ENCODE measurements at places on chromosomes 1 and 21.

- DNase-seq, result peak; percentile 36
These were observed 35.6 kb upstream of the ADGRL4 start for GRCh38 chr1:79042117-79042516.

- DNase-seq, result no peak
These were observed 29.9 kb downstream of the VASH2 start for GRCh38 chr1:212980123-212980785.

DNA sequence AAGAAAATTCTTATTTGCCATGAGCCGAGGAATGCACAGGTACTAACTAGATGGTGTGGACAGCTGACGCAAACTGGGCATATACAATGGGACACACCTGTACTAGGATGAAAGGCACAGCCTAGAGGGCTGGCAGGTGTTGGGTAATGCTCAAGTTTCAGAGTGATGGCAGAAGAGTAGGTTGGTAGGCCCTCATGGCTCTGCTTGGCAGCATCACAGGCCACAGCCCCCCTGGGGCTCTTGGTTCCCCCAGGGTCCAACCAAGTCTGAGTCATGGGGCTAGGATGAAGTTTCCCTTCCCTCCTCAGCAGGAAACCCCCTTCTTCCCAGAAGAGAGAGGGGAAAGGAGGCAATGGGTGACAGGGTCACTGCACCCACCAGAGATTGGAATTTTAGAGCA lies 35.2 kb downstream of the SPEN start:
- no peak for DNase-seq

GRCh38 chr1:50091068-50091467 lies 17.7 kb upstream of the ELAVL4 start:
- no peak for DNase-seq

- DNase-seq, result no peak
These were observed 13.3 kb downstream of the ATP5PO start for GRCh38 chr21:33902349-33902748.

Measured in fibroblast of the conjunctiva (primary cell).